H7 (cell line): ENCODE measurements at places on chromosomes 2 and 18. TPM values are rescaled to one million over a fixed set of nuclear protein-coding genes. Genes with fewer than 3 reads are reported as not detected.

Gene ANKRD62
- total RNA-seq, result not detected in 2 replicates

Gene SCN9A
- total RNA-seq, result 0.90 and 0.92 TPM in 2 replicates

Gene SPHKAP
- 0.10 TPM in 1 of 2 replicates, not detected in the other for total RNA-seq

Gene KCNJ3
- 0.07 and 0.28 TPM in 2 replicates for total RNA-seq

Gene CYP26B1
- 1.1 and 1.3 TPM in 2 replicates for total RNA-seq
